ENCODE measurements at places on chromosomes 11 and 22. TPM values are rescaled to one million over a fixed set of nuclear protein-coding genes. Genes with fewer than 3 reads are reported as not detected.

The MYEOV gene
- polyA plus RNA-seq: 10.1 TPM

The ATM gene
- polyA plus RNA-seq: 3.5 TPM

The MGAT3 gene
- polyA plus RNA-seq: 0.92 TPM

The RAB6A gene
- polyA plus RNA-seq: 92.5 TPM

The OR9I1 gene
- not detected for polyA plus RNA-seq

The OR8G5 gene
- 0.10 TPM for polyA plus RNA-seq

The NRIP3 gene
- not detected for polyA plus RNA-seq

The TESMIN gene
- 4.8 TPM for polyA plus RNA-seq

The YAP1 gene
- 21.1 TPM for polyA plus RNA-seq

The RAG1 gene
- 1.6 TPM for polyA plus RNA-seq

The BAIAP2L2 gene
- polyA plus RNA-seq: 34.7 TPM

The TIMP3 gene
- 10.2 TPM for polyA plus RNA-seq

The UBASH3B gene
- 3.2 TPM for polyA plus RNA-seq

The KREMEN1 gene
- polyA plus RNA-seq: 13.2 TPM

The TRPM5 gene
- polyA plus RNA-seq: 2.8 TPM

The TEX54 gene
- polyA plus RNA-seq: not detected

The KCNK7 gene
- polyA plus RNA-seq: not detected

The OTOG gene
- polyA plus RNA-seq: not detected

The PIWIL4 gene
- polyA plus RNA-seq: 3.9 TPM

The OR8G1 gene
- polyA plus RNA-seq: not detected

The RAG2 gene
- polyA plus RNA-seq: not detected

The GAL3ST3 gene
- polyA plus RNA-seq: 0.04 TPM

The KRTAP5-2 gene
- 0.29 TPM for polyA plus RNA-seq

The ADAMTS15 gene
- polyA plus RNA-seq: 0.60 TPM

The OR8J3 gene
- not detected for polyA plus RNA-seq

The CSKMT gene
- polyA plus RNA-seq: 1.2 TPM

The DGCR6 gene
- polyA plus RNA-seq: 1.6 TPM

The FAM89B gene
- 38.4 TPM for polyA plus RNA-seq

The CEP126 gene
- polyA plus RNA-seq: 1.8 TPM

The LDLRAD3 gene
- polyA plus RNA-seq: 3.4 TPM

The OR52E8 gene
- not detected for polyA plus RNA-seq

The PLAAT3 gene
- polyA plus RNA-seq: 14.6 TPM

The POTEH gene
- polyA plus RNA-seq: 0.60 TPM

The MISFA gene
- polyA plus RNA-seq: not detected

The DDI1 gene
- not detected for polyA plus RNA-seq

The FCHSD2 gene
- polyA plus RNA-seq: 19.3 TPM

The YPEL4 gene
- polyA plus RNA-seq: 1.2 TPM

The SCN4B gene
- polyA plus RNA-seq: 0.92 TPM

The BACE1-AS gene
- 4.2 TPM for polyA plus RNA-seq

The MRGPRX4 gene
- not detected for polyA plus RNA-seq

The NUDT8 gene
- polyA plus RNA-seq: 63.1 TPM

The AHNAK gene
- polyA plus RNA-seq: 82.3 TPM

The VSIG10L2 gene
- not detected for polyA plus RNA-seq

The ARVCF gene
- 6.0 TPM for polyA plus RNA-seq

The OVCH2 gene
- polyA plus RNA-seq: not detected

The A4GALT gene
- polyA plus RNA-seq: 1.6 TPM

The MS4A6A gene
- polyA plus RNA-seq: 58.9 TPM

The CEND1 gene
- polyA plus RNA-seq: 2.0 TPM

The DEFB131B gene
- not detected for polyA plus RNA-seq

The CCDC157 gene
- polyA plus RNA-seq: 1.6 TPM

The OR51E2 gene
- not detected for polyA plus RNA-seq
